ENCODE measurements at places on chromosomes 12 and 14.

DNA sequence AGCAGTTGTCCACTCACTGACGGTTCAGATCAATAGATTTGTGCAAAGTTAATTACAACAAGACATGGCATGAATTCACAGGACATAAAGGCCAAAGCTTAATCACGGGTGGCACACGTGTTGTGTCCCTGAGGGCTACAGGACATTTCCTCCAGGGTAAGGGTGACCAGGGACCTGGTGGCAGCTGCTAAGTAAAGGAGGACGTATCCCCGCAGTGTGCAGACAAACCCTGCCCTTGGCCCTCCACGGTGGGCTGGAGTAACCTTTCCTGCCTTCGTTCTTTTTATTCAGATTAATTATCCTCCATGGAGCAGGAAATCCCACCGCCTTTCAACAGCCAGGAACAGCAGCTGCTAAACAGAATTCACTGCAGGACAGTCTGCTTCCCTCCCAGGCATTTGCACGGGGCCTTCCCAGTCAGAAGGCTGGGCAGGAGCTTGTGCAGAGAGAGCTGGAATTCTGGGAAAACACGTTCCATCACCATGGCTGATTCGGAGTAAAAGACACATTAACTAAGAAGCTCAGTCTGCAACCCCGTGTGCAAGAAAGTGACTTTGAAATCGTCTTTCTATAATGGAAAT is 289.9 kb upstream of the SFSWAP start:
- DNase-seq, result no peak

DNA sequence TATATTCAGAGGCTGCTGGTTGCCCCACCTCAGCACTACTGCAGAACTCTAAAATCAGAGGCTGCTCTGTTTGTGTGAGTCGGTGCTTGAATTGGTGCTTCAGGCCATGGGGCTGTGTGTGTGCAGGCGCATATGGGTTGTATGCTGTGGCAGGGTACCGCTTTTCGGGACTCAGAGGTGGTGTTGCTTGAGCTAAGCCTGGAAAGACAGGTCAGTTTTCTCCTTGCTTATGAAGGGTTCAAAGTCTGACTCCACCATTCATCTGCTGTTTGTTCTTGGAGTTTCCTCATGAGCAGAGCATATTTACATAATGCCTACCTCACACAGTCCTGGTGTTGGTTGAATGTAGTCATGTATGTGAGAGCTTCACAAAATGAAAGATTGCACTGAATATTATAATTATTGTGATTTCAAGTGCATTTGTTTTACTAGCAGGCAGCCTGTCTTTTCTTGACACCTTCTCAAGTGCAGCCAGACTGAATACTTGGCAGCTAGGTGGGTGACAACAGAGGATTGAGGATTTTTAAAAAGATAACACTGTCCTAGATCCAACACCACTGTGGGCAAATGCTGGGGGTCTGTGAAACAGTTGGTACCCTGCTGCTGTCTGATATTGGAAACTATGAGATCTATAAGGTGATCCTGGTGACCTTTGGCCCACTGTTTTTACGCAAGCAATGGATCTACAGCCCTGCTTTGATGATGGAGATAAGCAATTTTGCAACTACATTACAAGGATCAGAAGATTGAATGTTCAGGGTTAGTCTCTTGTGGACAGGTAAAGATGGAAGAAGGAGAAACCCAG is 1.0 kb upstream of the ANG start:
- no peak for DNase-seq

GRCh38 chr12:64323476-64324225 is 66.9 kb downstream of the C12orf56 start:
- DNase-seq, result no peak

DNA sequence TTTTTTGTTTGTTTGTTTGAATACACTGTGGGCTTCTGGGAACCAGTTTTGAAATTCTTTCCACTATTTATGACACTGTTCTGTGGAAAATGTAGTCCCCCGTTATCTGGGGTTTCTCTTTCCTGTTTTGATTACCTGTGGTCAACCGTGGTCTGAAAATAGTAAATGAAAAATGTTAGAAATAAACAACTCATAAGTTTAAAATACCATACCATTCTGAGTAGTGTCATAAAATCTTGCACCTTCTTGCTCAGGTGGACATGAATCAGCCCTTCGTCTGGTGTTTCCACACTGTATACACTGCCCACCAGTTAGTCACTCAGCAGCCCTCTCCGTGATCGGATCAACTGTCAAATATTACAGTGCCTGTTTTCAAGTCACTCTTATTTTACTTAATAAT is 5.1 kb upstream of the PAPOLA start:
- no peak for DNase-seq

DNA sequence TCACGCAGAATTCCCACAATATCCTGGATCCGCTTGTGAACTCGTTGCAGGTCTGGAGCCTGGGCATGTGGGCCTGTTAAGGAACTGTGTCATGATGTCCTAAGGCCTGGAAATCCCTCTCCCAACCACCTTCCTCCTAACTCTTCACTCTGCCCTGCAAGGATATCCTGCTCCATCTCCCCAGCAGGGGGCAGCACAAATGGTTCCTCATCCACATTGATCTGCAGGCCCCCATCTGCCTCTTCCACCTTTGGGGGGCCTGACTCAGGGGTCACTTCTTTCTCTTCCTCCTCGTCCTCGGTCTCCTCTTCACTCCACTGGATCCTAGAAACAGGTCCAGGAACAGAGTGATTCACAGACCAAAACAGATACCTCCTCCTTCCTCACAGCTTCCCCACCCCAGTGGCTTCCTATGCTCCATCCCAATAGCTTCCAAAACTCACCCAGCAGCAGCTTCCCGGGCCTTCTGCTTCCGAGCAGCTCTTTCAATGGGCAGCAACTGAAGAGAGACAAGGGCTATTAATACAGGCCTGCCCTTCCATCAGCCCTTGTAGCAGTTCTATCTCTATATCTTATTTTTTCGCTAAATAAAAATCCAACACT is 4.5 kb downstream of the NOP2 start:
- DNase-seq, result no peak

DNA sequence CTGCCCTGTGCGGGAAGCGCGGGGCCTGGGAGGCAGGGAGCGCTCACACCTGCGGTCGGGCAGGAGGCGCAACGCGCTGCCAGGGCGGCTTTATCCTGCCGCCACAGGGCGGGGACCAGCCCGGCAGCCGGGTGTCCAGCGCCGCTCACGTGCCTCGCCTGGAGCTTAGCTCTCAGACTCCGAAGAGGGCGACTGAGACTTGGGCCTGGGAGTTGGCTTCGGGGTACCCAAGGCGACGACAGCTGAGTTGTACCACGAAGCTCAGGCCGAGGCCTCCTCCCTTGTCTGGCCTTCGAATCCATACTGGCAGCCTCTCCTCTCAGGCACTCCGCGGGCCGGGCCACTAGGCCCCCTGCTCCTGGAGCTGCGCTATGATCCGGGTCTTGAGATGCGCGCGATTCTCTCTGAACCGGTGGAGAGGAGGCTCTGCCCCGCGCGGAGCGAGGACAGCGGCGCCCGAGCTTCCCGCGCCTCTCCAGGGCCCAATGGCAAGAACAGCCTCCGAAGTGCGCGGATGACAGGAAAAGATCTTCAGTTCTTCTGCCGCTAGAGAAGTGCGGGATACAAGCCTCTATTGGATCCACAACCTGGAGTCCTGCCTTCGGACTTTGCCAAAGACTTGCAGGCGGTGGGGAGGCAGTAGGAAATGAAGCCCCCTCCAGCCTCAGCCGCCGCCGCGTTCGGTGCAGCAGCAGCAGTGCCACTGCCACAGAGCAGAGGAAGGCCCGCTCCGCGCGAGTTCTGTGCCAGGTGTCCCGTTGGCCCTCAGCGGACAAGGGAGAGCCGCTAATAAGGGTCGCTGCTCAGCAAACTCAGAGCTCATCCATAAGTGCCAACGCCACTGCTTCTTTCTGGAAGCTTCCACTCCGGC is 6.8 kb downstream of the SIX1 start:
- DNase-seq, result no peak

- DNase-seq, result no peak
Measured at GRCh38 chr12:51890133-51890464, 2.2 kb downstream of the ANKRD33 start.

DNA sequence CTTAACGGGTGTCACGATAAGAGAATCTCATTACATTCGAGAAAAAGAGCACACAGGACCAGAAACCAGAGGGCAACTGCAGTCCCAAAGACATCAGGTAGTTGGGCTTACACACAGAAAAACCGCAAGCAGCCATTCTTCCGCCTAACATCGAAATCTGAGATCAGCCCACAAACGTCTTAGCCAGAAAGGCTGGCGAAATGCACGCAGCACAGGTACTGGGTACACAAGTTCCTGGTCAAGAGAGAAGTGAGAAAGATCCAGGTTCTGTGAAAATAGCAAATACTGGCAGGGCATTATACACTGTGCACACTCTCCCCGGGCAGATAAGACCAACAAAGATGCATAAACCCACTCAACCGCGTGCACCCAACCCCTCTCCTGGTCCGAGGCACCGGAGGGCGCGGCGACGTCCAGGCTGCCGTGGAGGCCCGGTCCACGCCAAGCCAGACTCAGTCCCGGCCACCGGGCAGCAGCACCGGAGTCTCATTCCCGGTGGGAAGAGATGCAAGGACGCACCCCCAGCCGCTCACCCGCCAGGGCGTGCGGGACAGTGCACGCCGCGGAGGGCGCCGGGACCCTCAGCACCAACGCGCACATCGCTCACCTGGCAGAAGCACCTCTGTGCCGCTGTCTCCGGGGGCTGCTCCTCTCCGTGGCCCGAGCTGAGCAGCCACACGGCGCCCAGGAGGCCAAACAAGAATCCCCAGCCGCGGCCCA is 437 bp downstream of the ERO1A start:
- DNase-seq, result no peak

DNA sequence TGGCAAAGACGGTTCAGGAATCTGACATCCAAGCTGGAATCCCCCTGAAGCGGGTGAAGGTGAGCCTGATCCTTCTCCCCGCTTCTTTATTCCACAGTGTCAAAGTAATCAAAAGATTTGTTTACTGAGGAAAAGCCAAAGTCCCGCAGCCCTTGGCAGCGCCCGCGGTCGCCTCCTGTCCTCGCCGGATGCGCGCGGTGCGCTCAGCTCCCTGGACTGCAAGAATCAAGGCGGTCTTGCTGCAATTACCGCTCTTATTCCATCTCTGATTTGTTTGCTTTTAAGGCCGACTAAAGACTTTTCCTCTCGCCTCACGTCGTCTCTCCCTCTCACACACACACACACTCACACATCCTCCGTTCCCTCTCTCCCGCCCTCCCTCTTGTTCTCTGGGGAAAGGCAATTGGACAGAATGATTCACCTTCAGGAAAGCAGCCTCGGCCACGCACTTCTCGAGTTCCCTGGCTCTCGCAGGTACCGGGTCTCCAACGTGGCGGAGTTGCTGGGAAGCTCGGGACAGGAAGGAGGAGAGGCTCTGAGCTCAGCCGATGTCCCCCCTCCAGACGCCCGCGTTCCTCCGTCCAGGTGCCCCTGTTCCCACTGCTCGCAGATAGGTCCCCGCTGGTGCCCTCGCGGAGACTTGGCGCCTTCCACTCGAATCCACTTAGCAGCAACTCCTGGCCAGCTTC is 68.6 kb upstream of the USP15 start:
- no peak for DNase-seq

- DNase-seq, result no peak
Measured at GRCh38 chr12:98678946-98679610, 34.0 kb downstream of the APAF1 start.

- no peak for DNase-seq
Measured at GRCh38 chr12:75874441-75874840, 157.1 kb downstream of the PHLDA1 start.

DNA sequence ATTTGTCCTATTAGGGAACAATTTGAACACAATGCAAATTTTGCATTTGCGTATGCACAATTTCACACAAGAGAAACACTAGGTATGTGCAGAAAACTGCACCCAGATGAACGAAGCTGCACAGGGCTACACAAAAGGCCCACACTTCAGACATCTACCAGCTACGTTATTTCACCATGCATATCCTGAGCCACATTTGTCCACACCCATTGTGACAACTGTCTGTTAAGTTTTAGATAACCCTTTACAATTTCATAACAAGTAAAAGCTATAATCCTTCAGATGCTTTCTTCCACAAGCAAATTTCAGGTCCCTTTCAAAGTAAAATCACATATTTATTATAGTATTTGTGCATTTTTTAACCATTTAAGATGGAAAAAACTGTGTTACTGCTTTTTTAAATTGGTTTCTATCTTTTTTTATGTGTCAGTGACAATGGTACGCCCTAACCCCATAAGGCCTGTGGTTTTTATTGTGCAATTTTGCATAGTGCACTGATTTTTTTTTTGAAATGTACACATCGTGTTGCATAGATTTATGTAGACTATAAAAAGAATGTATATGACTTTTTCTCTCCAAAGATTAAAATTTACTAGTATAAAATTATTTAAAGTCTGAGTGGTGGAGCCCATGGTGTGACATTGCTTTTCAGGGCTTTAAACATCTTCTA is 87.8 kb upstream of the BTG1 start:
- DNase-seq, result no peak

GRCh38 chr12:116644806-116645205 is 85.6 kb downstream of the MAP1LC3B2 start:
- no peak for DNase-seq

GRCh38 chr14:25803386-25804018 is 753.6 kb upstream of the STXBP6 start:
- DNase-seq, result peak; percentile 79

DNA sequence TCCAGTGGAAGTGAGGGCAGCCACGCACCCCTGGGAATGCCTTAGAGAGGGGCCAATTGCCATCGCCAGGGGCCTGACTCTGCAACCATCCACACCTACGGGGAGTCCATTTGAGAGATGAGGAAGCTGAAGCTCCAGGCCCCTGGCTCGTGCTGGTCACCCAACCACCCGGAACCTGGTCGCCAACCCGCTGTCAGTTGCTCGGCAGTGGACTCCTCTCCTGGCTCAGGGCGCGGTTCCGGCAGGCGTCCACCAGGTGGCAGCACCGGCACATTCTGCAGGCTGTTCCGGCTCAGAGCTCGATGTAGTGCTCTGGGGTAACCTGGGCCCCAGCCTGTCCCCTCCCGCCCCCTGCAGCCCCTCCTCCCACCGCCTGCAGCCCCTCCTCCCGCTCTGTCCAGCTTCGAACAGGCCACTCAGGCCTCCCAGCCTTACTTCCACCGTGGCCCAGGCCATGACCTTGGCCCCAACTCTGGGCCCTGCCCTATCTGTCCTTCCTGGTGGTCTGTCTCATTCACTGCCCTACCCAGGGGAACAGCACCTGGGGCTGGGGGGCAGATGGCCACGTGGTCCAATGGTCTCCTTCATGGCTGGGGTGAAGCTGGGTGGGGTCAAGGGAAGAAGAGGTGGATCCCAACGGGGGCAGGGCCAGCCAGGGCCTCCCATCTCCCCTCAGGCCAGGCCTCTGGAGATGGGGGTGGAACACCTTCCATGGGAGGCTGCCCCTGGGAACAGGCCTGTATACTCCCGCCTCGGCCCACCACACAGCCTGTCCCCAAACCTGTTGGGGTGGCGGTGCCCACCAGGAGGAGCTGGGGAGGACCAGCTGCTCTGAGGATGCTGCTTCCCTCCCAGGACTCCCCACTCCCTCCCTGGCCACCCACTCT is 15.7 kb downstream of the SIVA1 start:
- DNase-seq, result no peak

DNA sequence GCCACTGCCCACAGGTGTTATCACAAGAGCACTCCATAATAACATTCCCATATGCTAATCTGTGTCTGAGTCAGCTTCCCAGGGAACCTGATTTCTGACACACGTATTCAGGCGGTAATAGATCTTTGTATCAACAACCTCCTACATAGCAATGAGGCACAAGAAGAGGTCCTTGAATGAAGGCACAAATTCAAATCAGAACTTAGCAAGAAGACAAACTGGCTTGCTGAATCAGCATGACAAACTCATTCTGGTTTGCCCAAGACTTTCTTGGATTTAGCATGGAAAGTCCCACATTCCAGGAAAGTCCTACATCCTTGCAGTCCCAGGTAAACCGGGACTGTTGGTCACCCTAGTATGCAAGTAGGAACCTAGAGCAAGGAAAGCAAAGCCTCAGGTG is 33.9 kb upstream of the RNU6-7 start:
- DNase-seq, result no peak

- no peak for DNase-seq
Measured at GRCh38 chr12:46770501-46771183, 55.2 kb downstream of the SLC38A4 start.
